Central memory CD8-positive, alpha-beta T cell (primary cell): ENCODE measurements at places on chromosomes 5 and 9.

DNA sequence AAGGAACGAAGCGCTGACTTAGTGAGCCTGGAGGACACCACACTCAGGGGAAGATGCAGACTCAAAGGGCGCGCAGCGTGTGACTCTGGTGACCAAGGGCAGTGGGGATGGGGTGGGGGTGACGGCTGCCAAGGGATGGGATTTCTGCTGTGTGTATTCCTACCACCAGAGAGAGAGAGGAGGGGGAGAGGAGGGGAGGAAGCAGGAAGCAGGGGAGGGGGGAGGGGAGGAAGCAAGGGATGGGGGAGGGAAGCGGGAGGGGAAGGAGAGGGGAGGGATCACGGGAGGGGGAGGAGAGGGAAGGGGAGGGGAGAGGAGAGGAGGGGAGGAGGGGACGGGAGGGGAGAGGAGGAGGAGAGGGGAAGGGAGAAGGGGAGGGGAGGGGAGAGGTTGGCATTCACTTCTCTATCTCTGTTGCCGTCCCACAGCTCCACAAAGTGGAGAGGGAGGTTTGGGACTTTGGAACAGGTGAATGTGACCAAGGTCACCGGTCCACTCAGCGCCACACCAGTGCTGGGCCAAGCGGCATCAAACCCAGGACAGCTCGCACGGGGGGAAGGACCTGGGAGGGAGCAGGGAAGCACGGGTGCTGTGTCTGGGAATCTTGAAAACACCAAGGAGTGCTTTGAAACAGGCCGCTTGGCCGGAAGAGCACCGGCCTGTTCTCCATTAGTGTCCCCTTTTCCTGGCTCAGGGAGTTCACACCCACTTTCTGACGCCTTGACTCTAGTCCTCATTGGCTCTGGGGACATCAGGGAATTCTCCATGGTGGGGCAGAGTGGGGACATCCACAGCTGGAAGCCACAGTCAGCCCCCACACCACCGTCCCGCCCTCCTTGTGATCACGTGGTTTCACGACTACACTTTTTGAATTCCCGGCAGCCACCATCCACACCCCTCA is 77.4 kb downstream of the VAV2 start:
- no peak for DNase-seq

DNA sequence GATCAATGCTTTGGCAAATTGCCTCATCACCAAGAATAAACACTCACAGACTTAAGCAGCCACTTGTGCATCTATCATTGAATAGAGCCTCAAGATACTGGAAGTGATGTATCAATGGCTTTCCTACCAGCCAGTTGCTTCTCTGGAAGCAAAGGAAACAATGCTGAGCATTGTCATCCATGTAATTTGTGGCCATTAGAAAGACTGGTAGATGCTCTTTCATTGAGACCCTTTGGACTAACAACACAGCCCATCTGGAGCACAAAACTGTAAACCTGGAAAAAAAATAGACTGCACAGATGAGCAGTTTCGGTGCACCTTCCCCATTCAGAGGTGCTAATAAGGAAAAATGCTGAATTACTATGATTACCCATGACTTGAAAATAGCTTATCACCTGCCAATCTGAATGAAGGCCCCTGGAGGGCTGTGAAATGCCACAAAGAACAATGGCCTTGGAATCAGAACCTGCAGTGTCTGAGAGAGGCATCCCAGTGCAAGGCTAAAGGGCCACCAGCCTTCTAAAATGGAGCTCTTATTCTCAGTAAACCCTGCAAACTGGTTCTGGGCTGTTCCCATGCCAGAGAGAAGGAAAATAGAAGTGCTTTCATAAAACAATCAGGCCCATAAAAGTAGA is 127.5 kb downstream of the RFK start:
- no peak for DNase-seq

GRCh38 chr5:178058321-178059012 is 54.9 kb upstream of the N4BP3 start:
- no peak for DNase-seq

DNA sequence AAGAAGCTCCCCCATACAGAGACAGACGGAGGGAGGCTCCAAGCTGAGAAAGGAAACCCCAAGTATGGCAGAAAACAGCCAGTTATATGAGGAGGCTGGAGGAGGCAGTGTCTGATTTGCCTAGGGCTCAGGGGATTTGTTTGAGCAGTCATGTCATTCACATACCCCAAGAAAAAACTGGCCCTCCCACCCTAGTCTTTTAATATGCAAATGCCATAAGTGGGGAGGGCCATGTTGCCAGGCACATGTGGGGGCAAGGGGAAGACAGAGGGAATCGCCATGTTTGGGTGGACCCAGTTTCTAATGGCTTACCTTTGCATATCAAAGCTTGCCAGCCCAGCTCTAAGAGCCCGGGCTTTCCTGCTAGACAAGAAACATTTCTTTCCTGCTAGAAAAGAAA is 1163.8 kb downstream of the TAF11L14 start:
- no peak for DNase-seq

GRCh38 chr5:173454736-173455598 is 126.8 kb upstream of the STC2 start:
- DNase-seq: no peak

DNA sequence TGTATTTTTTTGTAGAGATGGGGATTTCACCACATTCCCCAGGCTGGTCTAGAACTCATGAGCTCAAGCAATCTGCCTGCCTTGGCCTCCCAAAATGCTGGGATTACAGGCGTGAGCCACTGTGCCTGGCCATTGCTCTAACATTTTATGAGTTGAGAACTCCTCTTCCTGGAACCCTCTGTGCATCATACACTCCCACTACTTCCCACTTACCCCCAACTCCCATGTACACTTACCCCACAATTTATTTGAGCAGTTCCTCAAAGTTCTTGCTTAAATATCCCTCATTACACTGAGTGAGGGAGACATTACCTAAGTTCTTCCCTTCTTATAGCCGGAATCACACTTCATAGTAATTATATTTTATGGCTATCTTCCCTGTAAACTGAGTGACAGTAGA is 42.9 kb upstream of the GALNT10 start:
- DNase-seq: no peak
